NCI-H526 (cell line): ENCODE measurements at places on chromosomes 5 and 9.

DNA sequence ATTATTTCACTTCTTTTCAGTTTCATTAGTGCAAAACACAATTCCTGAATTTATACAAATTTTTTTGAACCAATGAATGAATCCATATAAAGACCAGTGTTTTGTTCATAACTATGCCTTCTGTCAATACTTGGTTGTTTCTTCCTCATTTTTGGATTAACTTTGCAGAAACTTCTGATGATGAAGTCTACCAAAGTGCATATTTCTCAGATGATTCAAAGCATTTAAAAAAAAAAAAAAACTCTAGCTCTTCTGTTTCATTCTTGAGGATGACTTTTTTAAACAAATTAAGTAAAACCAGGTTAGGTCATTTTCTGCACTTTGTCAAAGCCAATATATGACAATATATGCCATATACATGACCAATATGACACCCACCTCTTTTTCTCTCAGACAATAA is 92.6 kb downstream of the CHSY3 start:
- DNase-seq: no peak

DNA sequence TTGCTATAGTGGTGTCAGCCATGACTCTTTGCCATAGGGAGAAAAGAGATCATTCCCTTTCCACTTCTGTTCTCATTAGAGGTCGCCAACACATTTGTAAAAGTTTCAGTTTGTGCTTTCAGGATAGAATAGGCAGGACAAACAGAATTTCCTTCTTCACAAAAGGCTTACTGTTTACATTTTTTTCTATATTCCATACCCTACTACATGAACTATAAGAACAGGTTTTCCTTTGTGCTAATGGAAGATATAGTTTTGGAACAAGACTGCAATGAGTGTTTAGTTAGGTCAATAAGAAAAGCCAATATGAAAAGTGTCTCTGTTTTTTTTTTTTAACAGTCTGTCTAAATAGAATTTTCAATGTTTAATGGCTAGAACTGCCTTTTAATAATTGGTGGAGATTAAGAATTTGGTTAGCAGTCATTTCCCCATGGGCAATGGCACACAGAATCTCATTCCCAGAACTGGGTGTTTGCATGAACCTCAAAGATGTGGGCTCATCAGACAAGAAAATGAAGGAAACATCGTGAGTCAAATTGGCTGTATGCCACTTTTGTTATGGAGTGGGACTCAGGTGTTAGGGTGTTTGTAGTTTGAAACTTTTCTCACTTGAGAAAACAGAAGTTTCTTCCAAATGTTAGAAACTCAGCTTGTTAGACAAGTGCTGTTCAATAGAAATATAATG is 75.2 kb upstream of the PRLR start:
- no peak for DNase-seq

- no peak for DNase-seq
These were observed 77.4 kb downstream of the PHF2 start for GRCh38 chr9:93653760-93654159.

DNA sequence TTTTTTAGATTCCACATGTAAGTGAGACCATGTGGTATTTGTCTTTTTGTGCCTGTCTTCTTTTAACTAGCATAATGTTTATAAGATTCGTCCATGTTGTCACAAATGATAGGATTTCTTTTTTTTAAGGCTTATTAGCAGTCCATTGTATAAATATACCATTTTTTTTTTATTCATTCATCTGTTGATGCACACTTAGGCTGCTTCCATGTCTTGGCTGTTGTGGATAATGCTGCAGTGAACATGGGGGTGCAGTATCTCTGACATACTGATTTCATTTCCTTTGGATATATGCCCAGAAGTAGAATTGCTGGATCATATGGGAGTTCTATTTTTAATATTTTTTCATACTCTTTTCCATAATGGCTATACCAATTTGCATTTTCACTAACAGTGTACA is 48.7 kb downstream of the KIAA1958 start:
- peak; percentile 60 for DNase-seq

GRCh38 chr5:154107756-154108155 is 69.0 kb downstream of the MFAP3 start:
- DNase-seq: no peak

DNA sequence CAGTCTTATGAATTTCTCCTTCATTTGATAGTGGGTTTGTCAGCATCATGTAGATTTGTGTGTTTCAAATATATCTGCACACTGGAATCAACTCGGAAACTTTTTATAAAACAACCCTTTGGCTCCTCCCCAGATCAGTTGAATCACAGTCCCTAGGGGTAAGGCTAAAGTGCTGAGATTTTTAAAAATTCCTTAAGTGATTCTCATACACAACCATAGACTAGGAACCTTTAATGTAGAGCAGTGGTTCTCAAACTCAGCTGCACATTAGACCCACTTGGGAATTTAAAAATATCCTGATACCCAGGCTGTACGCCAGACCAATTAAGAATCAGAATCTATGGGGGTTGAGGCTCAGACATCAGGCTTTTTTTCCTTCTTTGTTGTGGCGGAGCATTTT is 17.5 kb upstream of the JAK2 start:
- DNase-seq: no peak
